ENCODE measurements at places on chromosomes 7 and 10. TPM values are rescaled to one million over a fixed set of nuclear protein-coding genes. Genes with fewer than 3 reads are reported as not detected.

- no peak for DNase-seq
Observed at GRCh38 chr7:123522066-123522465, 12.3 kb downstream of the IQUB start.

DNA sequence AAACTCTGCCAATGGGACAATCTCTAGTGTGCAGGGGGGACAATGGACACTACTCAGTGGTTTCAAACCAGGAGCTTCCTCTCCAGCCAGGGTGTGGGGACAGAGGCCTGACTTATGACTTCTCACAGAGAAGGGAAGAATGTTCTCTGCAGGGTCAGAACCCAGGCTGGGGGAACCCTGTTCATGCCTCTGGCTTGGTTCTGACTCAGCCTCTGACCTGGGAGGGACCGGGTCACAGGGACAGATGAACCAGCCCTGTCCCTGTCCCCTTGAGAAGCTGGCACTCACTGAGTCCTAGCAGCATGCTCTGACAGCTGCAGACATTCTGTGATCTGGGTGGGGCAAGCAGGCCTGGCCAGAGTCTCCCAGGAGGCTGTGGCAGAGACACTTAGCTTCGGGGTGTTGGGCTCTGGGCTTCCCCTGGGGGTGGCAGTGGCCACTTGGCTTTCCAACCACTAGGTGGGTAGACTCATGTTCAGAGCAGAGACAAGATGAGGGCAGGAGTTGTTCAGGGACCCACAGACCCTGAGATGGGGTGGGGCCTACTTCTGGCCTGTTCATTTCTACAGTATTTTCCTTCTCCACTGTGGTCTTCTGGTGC is 13.6 kb downstream of the TSPAN15 start:
- peak; percentile 47 for DNase-seq

DNA sequence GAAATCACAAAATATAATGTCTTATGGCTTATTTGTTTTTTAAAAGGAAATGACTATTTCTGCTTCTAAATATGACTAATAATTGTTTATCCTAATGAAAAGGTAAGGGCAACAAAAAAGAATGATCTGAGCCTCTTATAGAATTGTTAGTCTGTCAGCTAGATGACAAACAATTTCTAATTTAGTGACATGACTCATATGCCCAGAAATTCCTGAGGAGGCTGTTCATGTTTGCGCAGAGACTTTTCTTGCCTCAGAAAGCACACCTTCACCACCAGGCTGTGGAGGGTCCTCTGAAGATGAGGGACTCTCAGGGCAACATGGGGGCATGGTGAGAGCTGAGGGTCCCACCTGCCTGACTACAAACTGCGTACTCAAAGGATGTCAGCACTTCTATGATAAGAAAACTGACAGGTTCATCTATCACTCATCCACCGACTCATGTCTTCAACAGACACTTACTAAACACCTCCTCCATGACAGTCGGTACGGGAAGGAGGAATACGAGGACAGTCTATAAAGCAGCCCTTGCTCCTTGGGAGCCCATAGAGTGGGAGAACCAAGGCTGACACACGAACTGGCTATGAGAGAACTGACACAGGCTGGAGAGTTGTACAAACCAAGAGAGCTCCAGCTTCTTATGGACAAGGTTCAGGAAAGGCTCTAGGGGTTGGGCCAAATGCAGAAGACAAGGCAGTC is 102.0 kb downstream of the PKD1L1 start:
- no peak for DNase-seq

GRCh38 chr10:71512761-71513539 is 116.2 kb downstream of the CDH23 start:
- no peak for DNase-seq

The CDK14 gene
- total RNA-seq = 23.9 TPM

- DNase-seq = no peak
Observed at GRCh38 chr10:8163824-8164223, 109.3 kb downstream of the GATA3 start.

The ITGB8 gene
- 4.8 TPM for total RNA-seq

DNA sequence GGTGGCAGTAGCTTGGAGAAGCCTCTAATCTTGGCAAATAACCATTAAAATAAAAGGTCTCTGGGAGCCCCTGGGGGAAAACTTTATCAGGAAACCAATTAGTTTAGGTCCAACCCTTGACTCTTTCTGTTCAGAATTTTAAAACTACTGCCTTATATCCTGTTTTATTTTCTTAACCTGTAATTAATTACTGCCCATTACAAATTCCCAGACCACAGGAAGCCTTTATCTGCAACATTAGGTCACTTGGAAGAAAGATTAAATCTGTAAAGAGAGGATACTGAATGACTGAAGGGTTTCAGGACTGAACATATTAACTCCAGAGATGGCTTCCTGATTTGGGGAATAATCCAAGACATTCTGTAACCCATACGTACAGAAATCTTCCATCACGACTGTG is 320.5 kb upstream of the SORCS1 start:
- no peak for DNase-seq

- DNase-seq = peak; percentile 17
Observed at GRCh38 chr7:5217396-5217795, 27.4 kb downstream of the WIPI2 start.

GRCh38 chr7:139613971-139614411 is 90.5 kb downstream of the CLEC2L start:
- no peak for DNase-seq

DNA sequence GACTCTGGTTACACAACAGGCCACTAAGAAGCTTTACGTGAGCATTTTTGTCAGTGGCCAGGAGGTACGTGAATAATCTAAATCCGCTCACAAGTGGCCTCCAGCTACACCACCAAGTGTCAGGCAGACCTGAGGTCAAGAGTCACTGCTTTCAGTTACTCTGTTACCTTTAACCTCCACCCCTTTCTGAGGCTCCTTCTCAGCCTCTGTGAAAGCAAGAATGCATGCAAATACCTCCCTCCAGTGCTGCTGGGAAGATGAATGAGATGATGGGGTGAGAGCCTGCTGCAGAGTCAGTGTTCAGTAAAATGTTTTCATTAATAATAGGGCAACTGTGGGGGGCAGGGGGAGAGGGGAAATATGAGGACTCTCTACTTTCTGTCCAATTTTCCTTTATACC is 11.2 kb downstream of the DDC start:
- no peak for DNase-seq

DNA sequence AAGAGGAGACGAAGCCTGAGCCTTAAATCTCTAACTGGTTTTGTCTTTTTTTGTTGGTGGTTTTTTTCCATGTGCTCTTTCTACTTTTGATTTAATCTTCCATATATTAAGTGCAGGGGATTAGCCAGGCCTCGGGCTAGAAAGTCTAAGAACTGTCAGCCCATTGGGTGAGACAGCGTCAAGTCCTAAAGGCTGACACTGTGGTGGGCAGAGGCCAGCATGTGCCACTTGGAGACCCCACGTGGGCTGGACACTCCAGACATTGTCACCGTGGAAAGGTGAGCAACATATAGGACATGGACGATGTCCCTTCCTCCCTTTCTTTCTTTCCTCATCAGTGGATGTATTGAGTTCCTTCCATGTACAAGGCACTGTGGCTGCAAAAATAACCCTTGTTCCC is 129.3 kb downstream of the TMEM178B start:
- no peak for DNase-seq

The CLCN1 gene
- not detected for total RNA-seq

- no peak for DNase-seq
Observed at GRCh38 chr10:122492999-122493481, 31.7 kb downstream of the HTRA1 start.

The SRRM3 gene
- total RNA-seq = 17.2 TPM

DNA sequence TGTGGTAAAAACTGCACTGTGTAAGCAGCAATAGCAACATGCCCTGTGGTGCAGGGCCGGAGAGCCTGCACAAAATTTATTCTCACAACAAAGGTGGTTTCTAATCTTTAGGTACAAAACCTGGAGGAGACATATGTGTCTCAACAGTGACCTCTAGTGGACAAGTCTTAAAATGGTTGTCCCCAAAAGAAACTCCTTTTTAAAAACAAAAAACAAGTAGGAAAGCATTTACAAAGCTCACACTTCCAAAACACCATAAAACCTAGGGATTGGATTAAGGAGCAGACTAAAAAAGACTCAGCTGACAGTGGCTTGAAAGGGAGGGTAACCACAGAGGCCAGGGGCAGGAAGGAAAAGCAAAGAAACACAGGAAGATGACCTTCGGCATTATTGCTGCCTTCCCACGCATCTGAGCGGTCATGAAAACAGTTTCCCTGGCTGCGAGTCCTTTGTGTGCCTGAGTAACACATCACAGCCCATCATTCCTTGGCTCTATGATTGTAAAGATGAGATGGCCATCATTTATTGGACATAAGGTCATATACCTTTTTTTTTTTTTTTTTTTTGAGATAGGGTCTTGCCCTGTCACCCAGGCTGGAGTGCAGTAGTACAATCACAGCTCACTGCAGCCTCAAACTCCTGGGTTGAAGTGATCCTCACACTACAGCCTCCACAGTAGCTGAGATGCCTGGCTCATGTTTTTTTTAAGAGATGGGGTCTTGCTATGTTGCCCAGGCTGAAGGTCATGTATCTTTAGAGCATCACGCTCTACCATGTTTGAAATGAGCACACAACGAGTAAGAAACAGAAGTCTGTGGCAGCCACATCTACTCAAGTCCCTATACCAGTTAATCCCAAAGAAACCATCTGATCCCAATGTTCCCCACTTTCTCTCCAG is 39.5 kb downstream of the RSU1 start:
- no peak for DNase-seq

- peak; percentile 50 for DNase-seq
Observed at GRCh38 chr7:20798081-20798693, 11.5 kb upstream of the SP8 start.

DNA sequence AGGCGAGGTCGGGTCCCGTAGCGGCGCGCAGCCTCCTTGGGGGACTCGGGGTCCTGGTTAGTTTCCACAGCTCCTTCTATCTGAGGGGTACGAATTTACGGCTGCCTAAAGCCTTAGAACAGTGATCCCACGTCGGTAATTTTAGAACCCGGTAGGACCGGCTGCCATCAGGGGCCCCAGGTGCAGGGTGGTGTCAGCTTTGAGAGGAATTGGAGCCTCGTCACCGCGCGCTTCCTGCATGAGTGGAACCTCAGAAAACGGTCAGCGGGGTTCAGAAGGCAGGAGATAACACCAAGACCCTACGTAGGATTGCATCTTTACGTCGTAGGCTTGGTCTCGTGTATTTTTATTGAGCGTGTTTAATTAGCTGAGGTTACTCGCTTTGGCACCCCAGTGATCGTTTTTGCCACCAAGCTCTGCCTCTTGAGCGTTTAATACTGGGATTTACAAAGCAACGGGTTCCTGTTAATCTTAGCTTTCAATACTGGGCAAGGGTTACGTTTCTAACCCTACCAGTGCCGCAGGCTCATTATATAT is 443 bp downstream of the RNF32 start:
- DNase-seq = no peak

DNA sequence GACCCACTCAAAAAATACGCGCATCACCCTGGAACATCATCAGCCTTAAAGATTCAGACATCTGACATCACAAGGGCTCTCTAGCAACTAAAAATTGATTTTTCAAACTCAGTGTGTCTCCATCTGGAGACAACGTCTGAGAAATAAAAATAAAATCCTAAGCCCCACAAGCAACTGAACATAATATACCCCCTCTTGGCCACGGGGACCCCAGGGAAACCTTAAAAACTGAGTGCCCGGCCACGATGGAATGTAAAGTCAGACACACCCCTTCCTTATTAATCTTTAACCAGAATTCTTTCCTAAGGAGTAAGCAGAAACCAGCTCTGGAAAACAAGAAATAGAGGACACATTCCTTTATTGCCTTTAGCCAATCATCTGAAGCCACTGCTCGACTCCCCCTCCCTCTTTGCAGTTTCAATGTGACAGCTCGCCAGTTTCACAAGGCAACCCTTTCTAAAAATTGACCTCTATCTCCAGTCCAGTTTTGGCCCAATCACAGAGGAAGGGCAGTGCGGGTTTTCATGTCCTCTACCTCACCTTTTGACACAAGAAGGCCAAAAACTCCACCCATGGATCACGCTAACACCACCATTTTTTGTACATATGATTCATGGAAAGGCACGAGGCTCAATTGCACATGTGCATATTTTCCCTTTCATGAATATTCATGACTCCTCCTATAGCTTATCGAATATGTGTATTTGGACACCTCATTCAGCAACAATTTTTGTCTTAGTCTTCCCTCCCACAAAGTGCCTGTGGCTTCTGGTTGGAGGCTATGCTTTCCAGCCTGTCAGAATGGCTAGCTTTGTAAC is 24.2 kb downstream of the IFIT3 start:
- DNase-seq = no peak

The CALML3 gene
- not detected for total RNA-seq

GRCh38 chr7:7228967-7229366 is 46.6 kb downstream of the C1GALT1 start:
- no peak for DNase-seq

DNA sequence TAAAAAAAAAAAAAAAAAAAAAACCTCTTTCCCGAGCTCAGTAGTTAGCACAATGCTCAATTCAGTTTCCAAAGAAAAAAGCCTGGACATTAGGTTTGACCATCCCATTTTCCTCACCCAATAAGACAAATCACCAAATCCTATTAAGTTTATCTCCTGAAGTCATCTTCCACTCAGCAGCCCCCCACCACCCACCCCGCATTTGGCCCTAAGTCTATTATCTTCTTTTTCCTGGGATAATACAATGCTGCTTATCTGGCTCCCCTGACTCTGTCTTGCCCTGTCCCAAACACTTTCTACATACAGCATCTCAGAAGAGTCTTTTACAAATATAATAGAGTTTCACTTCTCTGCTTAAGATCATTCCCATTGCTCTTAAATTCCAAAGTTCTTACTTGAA is 17.8 kb upstream of the LMOD2 start:
- DNase-seq = no peak

The MYH16 gene
- not detected for total RNA-seq

DNA sequence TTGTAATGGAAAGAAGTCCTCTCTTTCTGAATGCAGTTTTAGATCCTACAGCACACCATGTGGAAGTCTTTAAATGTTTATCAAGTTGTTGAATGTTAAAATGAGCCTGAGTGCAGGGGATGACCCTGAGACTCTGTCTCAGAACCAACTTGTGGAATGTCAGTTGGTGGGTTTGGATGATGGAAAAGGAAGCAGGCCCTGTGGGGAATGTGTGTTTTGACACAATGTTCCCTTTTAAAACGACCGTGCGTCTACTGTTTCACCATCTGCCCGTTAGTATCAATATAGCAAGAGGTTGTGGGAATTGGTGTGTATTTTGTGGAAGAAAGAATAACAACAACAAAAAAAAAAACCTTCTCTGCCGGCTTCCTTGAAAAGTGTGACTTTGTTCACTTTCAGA is 8.3 kb downstream of the DYNC1I1 start:
- DNase-seq = no peak

GRCh38 chr10:130399425-130399950 is 263.3 kb downstream of the GLRX3 start:
- DNase-seq = no peak

- no peak for DNase-seq
Observed at GRCh38 chr7:128005117-128005516, 26.1 kb downstream of the LRRC4 start.

DNA sequence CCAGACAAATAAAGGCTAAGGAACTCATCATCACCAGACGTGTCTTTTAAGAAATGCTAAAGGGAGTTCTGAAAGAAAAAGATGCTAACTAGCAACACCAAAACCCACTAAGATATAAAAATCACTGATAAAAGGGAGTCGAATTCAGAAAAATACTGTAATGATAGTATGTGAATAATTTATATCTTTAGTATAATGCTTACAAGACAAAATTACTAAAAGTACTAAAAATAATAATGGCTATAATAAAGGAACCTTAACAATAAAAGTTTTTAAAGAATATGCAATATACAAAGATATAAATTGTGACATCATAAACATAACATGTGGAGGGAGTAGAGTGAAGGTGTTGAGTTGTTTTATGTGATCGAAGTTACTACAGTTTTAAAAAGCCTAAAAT is 28.3 kb downstream of the HPSE2 start:
- no peak for DNase-seq

Data from left ventricle myocardium superior (tissue), 1 donor.